ENCODE measurements at places on chromosomes 16 and 17.
A peak's percentile ranks its signal among the peaks of the same experiment; 100 is the strongest.

DNA sequence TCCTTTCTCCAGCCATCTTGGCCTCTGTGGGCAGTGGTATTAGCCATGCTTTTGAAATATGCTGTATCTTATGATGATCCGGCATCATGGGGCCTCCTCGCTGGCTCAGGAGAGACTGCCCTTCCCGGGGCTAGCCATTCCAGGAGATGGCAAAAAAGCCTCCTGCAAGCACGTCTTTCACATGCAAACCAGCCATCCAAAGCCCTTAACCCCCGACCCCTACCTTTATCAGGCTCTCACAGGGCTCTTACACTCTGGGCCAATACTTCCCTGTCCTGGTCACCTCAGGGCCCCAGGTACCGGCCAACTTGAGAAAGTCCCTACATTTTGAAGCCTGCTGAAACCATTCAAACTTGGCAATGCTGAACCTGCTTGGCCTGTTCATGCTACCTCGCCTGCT, 36.4 kb downstream of the MYH13 start:
- DNase-seq: no peak

DNA sequence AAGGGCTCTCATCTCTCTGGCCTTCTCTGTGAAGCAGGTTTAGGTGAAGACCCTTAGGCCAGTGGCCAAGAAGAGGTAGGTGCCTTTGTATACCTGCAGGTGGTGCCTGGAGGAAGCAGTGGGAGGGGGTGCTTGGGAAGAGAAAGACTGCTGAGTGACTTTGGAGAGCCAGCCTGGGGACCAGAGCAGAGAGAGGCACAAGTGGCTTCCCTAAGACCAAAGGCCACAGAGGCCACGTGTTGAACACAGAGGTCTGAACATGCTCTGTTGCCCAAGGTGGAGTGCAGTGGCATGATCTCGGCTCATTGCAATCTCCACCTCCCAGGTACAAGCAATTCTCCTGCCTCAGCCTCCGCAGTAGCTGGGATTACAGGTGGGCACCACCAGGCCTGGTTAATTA, 103.5 kb downstream of the CPPED1 start:
- no peak for DNase-seq

- DNase-seq: no peak
Measured at GRCh38 chr17:34601416-34601815, 22.0 kb downstream of the TMEM132E start.

DNA sequence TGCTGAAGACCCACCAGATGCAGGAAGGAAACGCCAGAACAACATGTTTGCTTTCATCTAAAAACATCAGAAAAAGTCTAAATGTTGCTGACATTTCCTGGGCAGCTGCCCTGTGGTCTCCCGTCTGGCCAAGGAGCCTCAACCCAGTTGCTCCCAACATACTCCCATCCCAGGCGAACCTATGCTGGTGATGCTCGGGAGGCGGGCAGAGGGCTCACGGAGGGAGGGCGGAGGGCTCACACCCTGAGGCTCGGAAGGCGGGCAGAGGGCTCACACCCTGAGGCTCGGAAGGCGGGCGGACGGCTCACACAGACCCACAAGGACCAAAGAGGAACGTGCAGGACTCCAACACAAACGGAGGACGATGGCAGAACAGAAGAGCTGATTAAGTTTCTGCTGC, 135.4 kb downstream of the ANKRD11 start:
- DNase-seq: no peak

GRCh38 chr16:53064081-53064578, 9.3 kb downstream of the CHD9 start:
- no peak for DNase-seq

DNA sequence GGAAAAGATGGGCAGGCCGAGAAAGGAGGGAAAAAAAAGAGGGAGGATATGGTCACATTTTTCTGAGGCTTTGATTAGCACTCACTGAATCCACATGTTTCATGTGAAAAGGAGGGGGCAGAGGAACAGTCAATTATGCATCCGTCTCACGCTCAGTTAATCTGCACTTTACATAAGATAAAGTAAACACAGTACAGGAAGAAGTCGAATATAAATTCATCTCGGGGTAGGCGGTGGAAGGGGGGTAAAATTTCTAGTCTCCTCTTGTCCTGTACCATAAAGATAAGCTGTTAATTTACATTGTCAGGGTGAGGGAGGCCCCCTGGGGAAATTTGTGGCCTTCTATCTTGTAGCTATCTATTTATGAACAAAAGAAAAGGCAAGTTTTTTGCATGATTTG, 73.1 kb upstream of the CES5A start:
- no peak for DNase-seq

- DNase-seq: peak; percentile 2
Measured at GRCh38 chr16:23924128-23924527, 88.3 kb downstream of the PRKCB start.

DNA sequence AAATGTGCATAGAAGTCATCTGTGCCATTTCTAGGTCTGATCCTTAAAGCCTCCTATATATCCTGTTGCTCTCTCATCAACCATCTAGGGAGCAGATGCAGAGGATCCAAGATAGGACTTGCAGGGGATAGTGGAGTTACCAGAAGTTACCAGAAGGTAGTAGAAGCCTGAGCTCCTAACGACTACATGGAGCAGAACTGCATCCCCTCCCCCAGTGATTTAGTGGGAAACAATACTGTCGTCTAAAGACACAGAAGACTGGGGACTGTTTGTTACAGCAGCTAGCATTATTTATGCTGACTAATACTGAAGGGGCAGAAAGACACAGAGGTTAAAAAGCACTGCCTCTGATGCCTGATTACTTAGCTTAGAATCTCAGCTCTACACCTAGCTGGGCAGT, 15.8 kb downstream of the GP2 start:
- DNase-seq: no peak

- DNase-seq: no peak
Measured at GRCh38 chr17:58665946-58666857, 25.6 kb downstream of the TEX14 start.

GRCh38 chr17:48804936-48805411, 12.1 kb downstream of the TTLL6 start:
- peak; percentile 64 for DNase-seq

GRCh38 chr17:41510251-41511065, 5.0 kb upstream of the KRT13 start:
- DNase-seq: no peak

DNA sequence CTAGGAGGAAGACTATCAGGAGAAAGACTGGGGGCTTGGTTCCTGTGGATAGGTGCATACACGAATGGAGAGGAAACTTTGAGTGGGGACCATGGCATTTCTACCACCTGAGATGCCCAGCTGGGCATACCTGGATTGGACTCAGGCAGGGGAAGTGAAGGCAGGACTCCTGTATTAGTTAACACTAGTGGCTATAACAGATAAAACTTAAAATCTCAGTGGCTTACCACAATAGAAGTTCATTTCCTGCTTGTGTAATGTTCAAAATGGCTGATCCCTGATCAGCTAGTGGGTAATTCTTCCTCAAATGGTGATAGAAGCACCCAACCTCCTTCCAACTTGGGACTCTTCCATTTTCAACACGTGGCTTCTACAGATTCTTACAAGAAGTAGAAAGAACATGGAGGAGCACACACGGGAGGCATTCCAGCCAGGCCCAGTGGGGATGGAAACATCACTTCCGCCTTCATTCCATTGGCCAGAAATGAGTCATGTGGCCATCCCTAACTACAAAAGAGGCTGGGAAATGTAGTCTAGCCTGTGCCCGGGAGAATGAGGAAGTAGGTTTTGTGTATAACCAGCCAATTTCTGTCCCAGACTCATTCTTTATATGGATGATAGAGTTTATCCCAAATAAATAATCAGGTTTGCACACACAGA, 112.1 kb downstream of the UTP18 start:
- peak; percentile 15 for DNase-seq

DNA sequence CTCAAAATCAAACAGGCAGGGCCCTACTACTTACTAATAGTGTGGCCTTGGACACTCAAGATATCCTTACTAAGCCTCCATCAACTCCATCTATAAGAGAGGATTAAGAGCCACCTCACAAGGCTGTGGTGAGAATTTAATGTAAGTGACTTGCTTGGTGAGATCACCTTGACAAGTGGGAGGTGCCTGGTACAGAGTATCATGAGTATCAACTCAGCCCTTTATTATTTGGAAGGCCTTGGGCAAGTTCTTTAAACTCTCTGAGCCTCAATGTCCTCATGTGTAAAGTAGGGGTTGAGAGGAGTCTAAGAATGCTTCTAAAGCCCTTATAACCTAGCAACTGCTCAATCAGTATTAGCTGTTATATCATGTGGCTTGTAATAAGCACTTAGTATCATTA, 15.0 kb downstream of the THUMPD1 start:
- no peak for DNase-seq

DNA sequence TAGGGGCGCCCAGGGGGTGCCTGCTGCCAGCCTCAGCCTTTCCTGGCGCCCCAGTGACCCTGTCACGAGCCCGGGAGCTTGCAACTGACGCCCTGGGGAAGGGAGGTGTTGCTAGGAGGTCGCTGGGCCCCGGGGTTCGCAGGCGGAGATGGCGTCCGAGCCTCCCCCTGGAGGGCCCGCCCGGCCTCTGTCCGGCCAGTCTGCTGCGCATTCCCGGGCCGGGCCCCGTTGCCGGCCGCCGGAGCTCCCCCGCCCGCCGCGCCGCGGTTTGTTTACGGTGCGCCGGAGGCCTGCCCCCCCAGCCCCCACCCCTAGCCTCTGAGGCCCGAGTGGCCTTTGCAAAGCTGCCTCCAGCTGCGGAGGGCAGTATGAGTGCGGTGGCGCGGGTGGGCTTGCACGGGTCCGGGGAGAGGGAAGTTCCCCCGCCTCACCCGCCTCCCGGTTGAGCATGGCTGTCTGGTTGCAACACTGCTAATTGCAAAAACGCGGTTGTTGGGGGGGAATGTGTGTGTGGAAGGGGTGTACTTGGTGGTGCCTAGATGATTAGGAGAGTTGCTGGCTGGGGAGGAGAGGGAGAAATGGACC, 514 bp downstream of the THRA start:
- DNase-seq: peak; percentile 16

DNA sequence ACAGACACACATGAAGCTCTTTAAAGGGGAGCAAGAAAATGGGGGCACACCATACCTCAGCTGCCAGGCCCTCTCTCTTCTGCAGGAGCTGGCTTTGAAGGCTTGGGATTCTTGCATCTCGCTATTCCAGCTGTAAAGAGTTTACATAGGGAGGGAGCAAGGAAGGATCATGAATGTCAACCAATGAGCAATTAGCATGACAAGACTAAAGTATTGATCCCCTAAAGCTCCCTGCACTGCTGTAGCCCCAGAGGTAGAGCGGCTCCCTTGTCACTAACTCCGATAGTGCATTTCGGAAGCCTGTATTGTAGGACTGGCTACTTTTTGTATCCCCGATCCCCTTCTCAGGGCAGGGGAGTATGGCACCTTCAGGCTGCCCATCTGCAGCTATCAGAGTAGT, 113.4 kb upstream of the PMFBP1 start:
- no peak for DNase-seq
